ENCODE measurements at places on chromosomes 6 and 20. TPM values are rescaled to one million over a fixed set of nuclear protein-coding genes. Genes with fewer than 3 reads are reported as not detected.

DNA sequence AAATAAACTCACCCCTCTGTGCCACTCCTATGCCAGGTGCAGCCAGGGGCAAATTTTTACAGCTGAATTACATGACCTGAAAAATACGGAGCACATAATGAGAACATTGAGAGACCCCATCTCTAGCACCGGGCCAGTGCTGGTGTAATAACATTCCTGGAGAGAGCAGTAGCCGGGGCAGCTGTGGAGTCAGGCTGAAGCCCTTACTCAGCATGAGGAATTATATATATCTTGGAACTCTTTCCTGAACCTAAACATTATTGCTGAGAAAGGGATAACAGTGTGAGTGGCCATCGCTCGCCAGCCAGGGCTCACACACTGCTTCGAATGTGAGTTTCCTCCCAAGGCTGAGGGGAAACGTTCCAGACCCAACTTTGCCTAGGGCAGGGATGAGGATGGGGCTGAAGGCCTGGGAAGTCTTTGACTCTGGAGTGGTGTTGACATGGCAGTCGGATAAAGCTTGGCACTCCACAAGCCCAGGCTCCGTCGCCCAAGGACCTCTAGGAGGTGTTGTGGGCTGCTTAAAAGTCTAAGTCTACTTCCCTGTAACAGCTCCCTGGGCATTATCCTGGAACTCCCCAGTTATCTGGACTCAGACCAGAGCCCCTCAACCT is 269.8 kb downstream of the CDC5L start:
- no peak for DNase-seq

- no peak for DNase-seq
These were observed 5.8 kb downstream of the GATA5 start for GRCh38 chr20:62470001-62470400.

DNA sequence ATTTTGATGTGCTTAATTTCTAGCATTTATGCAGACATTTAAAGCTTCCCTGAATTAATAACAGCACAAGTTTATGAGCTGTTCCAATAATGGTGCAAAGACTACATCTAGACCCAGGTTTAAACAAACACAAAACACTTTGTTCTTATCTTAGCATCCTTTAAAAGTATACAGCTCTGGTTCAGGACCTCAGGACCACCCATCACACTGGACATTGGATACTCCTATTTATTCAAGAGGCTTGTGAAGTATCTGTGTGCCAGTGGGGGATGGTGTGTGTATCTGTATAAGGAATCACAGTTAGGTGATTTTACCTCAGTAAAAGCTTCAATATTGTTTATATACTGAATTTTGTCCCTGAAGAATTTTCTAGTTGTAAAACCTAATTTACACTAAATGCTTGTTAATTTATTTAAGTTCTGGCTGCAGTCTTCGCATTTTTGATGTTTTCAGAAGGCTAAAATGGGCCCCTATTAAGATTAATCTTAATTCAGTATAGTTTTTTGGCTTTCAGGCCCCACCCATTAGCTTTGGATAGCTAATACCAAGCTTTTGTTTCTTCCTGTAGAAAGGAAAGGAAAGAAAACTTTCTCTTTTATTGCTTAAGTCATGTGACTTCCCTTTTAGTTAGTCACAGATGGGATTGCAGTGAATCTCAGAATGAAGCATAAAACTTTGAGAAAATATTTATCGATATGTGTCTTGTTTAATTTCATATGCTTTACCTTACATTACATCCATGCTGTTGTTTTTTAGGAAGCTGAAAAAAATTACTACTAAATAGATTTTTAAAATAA is 13.1 kb downstream of the LIN28B start:
- no peak for DNase-seq

- DNase-seq = no peak
These were observed 569.1 kb upstream of the ID4 start for GRCh38 chr6:19268117-19268516.

DNA sequence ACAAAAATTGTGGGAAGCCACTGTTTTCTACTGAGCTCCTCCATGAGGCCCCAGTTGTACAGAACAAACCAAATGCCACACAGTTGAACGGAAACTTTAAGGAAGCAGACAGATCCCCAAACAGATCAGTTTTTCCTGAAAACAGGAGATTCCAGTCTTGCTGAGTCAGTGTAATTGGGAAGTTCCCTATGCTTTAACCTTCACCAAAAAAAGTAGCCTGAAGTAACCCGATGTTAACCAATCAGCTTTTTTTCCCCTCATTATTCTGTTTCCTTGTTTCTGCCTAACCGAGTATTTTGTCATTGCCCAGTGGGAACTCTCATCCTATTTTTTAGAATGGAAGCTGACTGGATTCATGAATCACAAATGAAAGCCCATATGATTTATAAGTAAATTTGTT is 36.7 kb downstream of the MARCKS start:
- no peak for DNase-seq

DNA sequence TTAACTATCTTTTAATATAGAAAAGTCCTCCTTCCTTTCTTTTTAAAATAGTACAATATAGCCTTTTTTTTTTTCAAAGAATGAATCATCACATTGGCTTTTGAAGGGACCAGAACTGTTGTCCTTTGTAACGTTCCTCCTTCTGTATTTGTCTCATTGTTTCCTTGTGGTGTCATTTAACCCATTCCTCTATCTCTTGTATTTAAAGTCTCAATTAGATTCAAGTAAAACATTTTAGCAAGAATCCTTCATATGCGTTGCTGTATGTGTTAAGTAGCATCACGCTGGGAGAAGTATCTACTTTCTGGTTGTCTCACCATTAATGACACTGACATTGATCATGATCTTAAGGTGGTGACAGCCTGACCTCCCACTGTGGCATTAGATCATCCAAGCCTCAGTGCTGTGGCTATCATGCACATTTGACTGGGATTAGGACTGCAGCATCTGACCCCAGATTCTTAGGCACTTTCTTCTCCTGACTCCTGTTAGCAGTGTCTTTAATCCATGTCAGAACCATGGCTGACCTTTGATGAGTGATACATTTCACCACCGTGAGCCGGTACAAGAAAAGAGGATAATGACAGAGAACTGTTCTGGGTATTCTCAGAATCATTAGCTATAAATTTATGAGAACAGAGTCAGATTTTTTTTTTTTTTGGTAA is 67.5 kb upstream of the TFB1M start:
- DNase-seq = no peak

DNA sequence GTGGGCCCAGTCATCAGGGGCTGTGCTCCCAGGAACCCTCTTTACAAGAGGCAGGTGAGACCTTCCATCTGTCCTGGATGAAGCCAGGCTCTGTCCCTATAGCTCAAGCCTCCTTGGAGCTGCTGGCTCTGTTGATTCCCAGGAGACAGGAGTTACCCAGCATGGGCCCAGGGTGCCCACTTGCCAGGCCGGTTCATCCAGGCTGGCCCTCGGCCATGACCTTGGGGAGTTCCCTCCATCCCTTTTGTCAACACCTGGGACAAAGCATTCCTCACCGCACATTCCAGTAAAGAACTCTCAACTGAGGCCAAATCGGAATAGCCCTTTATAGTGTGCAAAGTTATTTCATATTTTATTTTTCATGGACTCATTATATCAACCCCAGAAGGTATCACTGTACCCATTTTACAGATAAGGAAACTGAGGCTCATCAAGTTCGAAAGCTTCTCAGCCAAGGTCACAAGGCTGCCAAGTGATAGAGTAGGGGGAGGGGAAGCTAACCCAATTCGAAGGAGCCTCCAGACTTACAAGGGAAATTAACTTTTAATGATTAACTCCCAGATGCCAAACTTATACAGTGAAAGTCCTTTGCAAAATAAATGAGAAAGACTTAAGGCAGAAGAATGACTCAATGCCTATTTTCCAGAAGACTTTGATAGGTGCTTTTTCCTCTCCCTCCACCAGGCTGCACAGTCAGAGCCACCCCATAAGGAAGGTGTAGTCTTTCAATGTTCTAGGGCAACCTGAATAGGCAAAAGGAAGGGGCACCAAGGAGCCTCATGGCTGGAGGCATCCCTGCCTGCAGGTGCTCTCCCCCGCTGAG is 18.5 kb downstream of the SDC4 start:
- DNase-seq = no peak

- no peak for DNase-seq
These were observed 53.4 kb downstream of the TRAF3IP2 start for GRCh38 chr6:111552241-111552744.

- DNase-seq = peak; percentile 37
These were observed 44.4 kb downstream of the CDS2 start for GRCh38 chr20:5171064-5171789.

TXLNB gene
- total RNA-seq = 0.82 TPM

SAPCD1 gene
- total RNA-seq = 0.82 TPM

ULBP3 gene
- total RNA-seq = 11.8 TPM

ABRACL gene
- total RNA-seq = 55.4 TPM

All from frontal cortex (tissue), 4 donors.